ENCODE measurements at places on chromosomes 12 and 14.

DNA sequence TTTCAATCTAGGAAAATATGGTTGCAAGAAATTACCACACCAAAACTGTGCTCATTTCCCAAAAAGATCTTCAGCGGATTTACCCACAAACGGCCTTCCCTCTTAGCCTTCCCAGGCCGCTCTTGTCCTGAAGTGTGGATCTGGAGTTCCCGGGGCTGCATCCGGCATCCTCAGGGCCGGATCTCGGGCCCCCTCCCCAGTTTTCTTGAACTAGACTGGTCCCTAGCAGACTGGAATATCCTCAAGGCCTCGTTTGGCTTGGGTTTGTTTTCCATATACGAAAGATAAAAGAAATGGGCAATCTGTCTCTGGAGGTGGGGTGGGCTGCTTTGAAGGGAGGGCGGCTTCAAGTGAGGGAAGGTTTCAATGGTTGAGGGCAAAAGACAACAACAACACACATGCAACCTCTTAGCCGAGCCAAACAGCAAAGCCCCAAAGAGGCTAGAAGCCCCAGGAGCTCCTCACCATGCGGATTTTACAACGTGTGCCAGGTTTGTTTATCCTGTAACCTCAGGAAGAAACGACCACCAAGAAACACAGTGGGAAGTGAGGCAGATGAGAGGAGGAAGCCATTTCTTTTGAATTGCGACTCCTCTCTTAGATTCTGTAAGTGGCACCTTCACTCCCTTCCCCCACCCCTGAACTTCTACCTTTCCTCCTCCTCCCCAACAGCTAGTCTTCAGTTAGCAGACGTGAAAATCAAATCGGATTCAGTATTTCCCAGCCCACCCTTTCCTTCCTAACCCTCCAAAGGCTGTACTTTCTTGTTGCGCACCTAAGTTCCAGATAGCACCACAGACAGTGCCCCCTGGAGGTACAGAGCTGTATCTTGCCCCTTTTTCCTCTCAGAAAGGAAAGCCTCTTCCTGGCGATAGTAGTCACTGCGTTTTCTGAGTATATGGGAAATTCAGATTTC, 2.6 kb downstream of the MYF6 start:
- peak; percentile 18 for DNase-seq

DNA sequence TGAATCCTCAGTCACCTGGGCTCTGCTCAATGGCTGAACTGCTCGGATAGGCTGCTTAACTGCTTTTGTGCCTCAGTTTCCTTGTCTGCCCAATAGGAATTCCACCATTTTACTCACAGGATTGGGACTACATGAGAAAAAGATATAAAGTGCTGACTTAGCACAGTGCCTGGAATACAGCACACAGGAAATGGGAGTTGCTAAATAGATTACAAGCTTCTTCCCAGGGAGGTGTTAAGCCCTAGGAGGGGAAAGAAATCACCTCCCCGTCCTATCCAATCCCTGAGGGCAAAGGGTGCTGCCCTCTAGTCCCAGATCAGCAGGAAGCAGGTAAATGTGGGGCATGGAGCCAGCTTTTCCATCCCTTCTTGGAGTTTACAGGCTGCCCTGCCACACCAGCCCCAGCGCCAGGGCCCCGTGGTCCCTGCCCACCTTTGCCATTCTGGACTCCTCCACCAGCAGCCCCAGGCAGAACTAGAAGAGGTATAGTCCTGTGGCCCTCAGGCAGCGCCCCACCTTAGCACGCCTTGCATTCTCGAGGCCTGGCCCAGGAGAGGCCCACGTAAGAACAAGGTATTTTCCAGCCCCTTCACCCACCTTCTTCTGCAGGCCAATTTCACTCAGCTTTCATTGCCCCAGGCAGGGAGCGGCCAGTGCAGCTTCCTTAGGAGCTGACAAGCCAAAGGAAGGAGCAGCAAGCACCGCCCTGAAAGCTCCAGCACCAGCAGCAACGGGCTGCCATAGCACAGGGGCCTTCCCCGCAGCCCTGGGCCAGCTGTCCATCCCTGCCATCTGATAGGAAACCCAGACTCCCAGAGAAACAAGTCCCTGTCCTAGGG, 28.8 kb upstream of the RPLP0 start:
- DNase-seq, result peak; percentile 58

- no peak for DNase-seq
Observed at GRCh38 chr12:69334158-69334557, 14.0 kb upstream of the LYZ start.

GRCh38 chr12:32379213-32379612, 20.1 kb upstream of the FGD4 start:
- DNase-seq, result no peak

DNA sequence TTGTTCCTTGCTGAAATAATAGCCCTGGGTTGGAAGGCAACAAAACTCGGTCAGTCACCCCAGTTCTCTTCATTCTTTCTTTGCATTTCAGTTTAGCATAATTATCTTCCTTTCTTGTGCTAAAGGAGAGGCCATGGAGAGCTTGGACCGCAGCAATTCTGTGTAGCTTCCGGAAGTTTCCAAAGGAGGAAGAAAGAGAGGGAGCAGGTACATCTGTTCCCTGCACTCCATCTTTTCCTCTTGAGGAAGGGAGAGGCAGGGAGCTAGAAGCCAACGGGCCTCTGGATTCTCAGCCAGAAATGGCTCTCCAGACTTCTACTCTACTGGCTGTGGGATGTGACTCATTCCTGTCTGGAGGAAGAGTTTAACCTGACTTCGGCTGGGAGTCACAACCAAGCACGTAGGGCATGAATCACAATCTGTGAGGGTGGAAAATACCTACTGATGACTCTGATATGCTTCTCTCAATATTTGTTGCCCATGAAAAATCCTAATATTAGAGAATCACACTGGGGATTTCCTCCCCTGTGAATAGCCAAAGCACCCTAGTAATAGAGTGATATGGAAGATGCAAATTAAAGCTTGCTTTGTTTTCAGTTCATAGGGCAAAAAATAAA, 17.0 kb downstream of the ANO6 start:
- peak; percentile 98 for DNase-seq

- DNase-seq, result no peak
Observed at GRCh38 chr14:57462551-57462950, 31.1 kb downstream of the CCDC198 start.

GRCh38 chr14:56244138-56244789, 126.1 kb downstream of the PELI2 start:
- DNase-seq, result peak; percentile 90
